Erythroblast (primary cell): ENCODE measurements at places on chromosomes 1 and 21.
A peak's percentile ranks its signal among the peaks of the same experiment; 100 is the strongest.

GRCh38 chr1:241782396-241782795 is 65.6 kb upstream of the EXO1 start:
- no peak for DNase-seq

DNA sequence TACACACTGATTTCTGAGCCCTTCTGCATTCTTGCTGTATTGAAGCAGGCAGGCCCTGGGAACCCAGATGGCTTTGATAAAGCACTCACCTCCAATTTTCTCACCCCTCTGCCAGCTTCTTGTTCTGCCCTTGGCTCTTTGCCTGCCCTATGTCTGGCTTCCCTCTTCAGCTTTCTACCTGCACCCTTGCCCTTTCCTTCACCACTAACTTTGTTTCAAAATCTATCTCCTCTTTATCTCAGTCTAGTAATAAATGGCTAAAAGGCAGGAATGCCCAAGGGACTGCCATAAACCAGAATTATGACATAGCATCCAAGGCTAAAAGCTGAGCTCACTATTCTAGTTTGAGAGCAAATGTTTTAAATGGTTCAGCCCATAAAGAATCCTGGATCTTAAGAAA is 178.7 kb downstream of the TNR start:
- no peak for DNase-seq

- DNase-seq, result no peak
Observed at GRCh38 chr1:26075421-26076144, 8.2 kb upstream of the TRIM63 start.

DNA sequence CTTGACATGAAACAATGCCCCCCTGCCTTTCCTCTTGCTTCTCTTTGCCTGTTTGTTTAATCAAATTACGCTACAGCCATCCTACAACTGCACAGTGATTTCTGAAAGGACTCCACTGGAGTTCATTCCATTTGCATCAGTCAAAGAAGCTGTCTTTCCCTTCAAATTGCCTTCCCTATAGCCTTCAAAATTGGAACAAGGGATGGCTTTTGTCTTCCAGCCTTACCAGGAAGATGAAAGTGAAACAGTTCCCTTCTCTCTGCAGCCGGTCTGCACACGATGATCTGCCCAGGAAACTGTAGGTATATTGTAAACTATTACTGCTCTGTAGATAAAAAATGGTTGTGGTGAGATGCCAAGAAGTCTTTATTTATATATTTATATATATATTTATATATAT is 65.6 kb upstream of the ETS2 start:
- no peak for DNase-seq

DNA sequence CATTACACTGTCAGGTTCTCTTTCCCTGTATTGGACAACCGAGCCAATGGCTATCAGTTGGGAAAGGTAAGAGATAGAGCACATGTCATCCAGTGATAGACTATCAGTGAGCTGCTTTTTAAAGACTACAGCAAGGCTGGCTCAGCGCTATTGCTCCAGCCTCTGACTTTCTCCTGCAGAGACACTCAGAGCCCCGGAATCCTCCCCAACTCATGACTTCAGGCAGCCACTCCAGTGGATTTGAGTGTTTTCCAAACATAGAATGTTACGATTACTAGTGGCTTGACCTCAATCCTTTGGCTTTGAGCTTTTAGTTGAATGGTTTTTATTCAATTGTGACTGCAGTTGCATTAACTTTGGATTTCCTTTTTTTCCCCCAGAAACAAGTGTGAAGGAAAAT is 331.9 kb downstream of the DISC1 start:
- DNase-seq, result no peak

DNA sequence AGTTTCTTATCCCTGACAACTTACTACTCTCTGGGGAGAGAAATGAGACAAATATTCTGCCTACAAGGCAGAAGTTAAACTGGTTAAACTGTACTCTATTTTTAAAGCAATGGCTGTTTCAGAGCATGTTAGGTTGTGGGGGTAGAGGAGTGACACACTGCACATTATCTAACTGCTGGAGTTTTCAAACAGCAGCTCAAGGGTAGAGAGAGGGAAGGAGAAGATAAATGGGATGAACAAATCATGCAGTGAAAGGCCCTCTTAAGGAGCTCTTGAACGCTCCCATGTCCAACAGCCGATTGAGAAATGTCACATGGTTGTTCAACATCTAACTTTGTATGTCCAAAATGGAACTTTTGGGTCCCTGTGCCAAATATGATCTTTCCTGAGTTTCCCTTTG is 14.0 kb upstream of the IFI44L start:
- DNase-seq, result no peak

DNA sequence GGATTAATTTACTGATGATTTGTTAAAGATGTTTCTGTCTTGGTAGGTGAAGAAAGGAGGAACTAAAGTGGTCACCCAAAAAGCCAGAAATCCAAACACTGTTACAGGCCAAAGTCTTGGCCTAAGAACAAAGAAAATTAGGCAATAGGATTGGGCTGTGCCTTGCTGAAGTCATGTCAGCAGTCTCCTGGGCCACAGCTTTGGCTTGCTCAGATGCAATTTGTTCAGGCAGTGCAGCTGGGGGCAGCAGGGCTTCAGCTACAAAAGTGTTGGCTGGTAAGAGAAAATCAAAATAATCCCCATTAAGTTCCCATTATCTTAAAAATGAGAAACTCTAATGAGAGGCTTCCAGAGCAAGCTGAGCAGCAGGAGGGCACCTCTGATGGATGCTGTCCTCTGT is 14.0 kb upstream of the RAP1A start:
- DNase-seq, result no peak

DNA sequence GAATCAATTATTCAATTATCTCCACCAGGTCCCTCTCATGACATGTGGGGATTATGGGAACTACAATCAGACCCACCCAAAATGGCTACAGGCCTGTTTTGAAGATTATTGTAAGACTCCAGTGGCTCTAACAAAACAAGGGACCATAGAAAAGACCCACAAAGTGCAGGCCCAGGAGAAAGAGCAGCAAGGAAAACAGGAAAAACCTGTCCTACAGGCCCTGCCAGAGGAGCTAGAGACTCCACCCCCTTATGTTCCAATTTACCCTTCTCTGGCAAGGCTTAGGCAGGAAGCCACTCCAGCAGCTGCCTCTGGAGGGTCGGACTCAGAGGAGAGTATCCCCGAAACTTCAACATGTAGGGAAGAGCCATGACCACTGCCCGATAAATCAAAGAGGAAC is 96.5 kb downstream of the LIPI start:
- no peak for DNase-seq

GRCh38 chr1:98975810-98976209 is 28.9 kb downstream of the PLPPR5 start:
- DNase-seq, result no peak

- no peak for DNase-seq
Observed at GRCh38 chr1:205769641-205770365, 5.5 kb downstream of the RAB29 start.

DNA sequence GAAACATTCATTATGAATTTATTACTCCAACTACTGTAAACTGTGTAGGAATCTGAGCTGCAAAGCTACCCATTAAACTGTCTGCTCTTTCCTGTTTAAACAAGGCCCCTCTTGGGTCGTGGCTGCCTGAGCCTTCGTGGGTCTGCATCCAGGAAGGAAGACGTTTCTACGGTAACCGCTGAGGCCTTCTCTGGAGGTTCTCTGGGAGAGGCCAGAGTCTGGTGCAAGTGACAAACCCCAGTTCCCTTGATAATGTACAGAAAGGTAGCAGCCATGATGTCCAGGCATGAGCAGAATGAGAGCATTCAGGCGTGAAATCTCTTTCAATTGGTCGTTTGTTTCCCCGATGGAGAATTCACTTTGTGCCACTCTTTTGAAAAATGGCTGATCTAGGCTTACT is 350.2 kb downstream of the PLPP3 start:
- no peak for DNase-seq

DNA sequence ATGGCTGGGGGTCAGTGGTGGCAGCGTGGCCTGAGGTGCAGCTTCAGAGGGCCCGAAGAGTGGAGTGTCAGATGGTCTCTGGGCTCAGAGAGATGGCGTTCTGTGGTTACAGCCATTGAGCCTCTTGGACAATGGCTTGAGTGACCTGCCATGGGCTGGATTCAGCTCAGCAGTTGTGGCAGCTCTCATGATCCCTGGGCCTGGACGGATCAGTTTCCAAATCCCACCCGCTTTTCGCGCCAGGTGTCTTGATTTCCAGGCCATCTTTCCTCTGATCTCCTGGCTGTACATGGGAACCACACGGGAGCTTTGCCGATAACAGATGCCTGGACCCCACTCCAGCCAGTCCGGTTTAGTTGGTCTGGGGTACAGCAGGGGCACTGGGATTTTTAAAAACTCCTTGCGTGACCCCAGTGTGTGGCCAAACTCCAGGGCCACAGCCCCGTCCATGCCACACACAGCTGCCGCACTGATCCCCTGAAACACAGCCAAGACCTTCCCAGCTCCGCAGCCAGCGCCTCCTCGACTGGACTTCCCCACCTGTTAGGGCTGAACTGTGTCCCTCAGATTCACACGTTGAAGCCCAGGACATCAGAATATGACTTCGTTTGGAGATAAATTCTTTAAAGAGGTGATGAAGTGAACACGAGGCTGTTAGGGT is 67.9 kb downstream of the ATP5PO start:
- no peak for DNase-seq

DNA sequence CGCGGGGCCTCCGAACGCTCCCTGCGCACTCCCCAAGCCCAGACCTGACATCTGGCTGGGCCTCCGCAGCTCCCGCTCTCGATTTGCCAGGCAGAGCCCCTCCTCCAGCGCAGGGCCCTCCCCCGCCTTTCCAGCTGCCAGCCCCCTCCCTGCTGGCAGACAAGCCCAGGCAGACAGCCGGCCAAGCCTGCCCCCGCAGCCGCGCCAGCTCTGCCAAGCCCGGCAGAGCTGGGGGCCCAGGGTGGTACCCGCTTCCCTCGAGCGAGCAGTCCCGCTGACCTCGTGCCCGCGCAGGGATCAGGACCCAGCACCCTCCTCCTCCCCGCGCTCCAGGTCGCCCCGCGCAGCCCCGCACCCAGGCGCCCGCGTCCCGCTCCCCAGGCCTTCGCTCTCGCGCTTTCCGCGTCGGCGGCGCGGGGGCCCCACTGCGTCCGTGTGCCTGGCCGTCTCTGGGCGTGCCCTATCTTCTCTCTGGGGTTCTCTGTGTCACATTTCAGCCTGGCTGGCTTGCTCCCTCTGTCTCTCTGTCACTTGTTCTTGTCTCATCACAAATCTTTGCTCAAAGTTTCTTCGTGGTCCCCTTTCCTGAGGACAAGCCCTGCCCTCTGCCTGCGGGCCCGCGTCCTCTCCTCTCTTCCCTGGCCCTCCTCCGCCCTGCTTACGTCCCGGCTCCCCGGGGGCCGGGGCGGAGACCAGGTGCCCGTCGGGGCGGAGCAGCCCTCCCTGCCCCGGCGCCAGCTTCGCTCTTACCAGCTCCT is 580 bp downstream of the INKA2 start:
- peak; percentile 76 for DNase-seq

GRCh38 chr1:230009611-230010313 is 57.3 kb upstream of the GALNT2 start:
- DNase-seq, result no peak

- DNase-seq, result peak; percentile 75
Observed at GRCh38 chr21:36330904-36331303, 10.9 kb downstream of the MORC3 start.

GRCh38 chr1:234498448-234499118 is 19.6 kb upstream of the TARBP1 start:
- no peak for DNase-seq

GRCh38 chr21:20388400-20388799 is 609.8 kb upstream of the NCAM2 start:
- no peak for DNase-seq

- no peak for DNase-seq
Observed at GRCh38 chr1:203185061-203185461, 1.4 kb downstream of the CHI3L1 start.

GRCh38 chr1:23529146-23530086 is 1.6 kb downstream of the E2F2 start:
- peak; percentile 93 for DNase-seq

DNA sequence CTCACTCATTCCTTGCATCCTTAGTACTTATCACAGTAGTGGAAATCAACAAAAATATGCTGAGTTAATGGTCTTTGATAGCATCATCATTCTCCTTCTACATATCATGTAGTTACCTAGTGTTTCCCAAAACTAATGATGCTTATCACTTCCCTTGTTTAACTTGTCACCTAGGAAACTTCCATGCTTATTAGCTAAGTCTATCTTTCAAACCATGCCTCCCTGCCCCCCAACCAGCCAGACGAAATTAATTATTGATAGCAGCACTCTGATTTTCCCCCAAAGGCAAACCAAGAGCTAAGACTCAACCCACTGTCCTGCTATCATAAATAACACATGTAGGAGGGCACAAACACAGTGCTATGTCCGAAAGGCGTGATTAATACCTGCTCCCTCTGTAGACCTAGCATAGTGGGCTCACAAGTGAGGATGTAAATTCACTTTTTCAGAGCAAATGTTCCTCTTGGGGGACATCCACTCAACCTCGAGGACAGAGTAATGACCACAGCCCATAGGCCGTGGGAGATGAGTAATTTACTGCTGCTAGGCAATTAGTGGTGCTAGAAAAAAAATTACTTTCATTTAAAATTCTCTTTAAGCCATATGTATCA is 25.8 kb upstream of the LPAR3 start:
- no peak for DNase-seq

DNA sequence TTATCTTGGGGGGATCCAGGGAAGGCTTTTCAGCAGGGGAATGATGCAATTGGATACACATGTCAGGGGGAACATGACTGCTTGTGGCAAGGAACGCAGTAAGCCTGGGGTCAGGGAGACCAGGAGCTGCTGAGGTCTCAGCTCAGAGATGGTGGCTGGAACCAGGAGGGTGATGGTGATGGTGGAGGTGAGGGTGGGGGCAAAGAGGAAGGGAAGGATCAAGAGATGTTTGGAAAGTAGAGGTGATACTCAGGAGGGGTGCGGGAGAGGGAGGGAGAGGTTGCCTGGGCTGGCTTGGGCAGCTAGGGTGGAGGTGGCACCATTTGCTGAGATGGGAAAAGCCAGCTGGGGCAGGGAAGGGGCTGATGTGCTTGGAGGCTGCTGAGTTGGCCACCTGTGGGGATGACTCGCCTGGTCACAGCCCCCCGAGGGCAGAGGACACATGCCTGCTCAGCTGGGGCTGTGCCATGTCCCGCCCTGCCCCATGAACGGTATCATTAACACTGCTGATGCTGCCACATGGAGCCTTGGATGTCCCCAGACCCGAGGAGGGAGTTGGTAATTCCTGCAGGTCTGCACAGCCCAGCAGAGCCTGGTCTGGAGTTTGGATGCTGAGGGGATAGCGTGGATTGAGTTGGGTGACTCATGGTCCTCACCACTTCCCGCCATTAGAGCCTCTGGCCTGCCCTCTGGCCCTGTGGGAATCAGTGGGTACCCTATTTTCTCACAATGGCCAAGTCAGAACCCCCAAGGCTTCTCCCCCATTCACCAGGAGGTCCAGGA is 6.3 kb upstream of the PADI1 start:
- no peak for DNase-seq

- no peak for DNase-seq
Observed at GRCh38 chr1:212618466-212619210, 10.1 kb downstream of the ATF3 start.

- no peak for DNase-seq
Observed at GRCh38 chr1:85438353-85438752, 26.6 kb downstream of the DDAH1 start.
